ENCODE measurements at places on chromosomes 13 and 19.
A peak's percentile ranks its signal among the peaks of the same experiment; 100 is the strongest.

- no peak for DNase-seq
- no peaks in the 10 kb centered on the region for H3K27me3 ChIP-seq
- no peak overlapping the region for H3K27ac ChIP-seq
- H3K4me1 ChIP-seq, result peaks cover 14% of the 10 kb centered on the region
- peaks cover 2% of the 10 kb centered on the region for H3K36me3 ChIP-seq
- no peak overlapping the region for H3K4me3 ChIP-seq
Observed at GRCh38 chr13:32087955-32088747, 56.6 kb downstream of the FRY start.

GRCh38 chr19:30490760-30491159 is 118.6 kb downstream of the ZNF536 start:
- no peaks in the 10 kb centered on the region for H3K36me3 ChIP-seq
- H3K27ac ChIP-seq, result no peak overlapping the region
- H3K27me3 ChIP-seq, result peaks cover 40% of the 10 kb centered on the region

- H3K27ac ChIP-seq, result peak overlapping the region; percentile 91
- peaks cover 33% of the 10 kb centered on the region for H3K36me3 ChIP-seq
- DNase-seq, result no peak
- peaks cover 96% of the 10 kb centered on the region for H3K4me1 ChIP-seq
Observed at GRCh38 chr19:11165486-11166030, 10.0 kb upstream of the SPC24 start.

DNA sequence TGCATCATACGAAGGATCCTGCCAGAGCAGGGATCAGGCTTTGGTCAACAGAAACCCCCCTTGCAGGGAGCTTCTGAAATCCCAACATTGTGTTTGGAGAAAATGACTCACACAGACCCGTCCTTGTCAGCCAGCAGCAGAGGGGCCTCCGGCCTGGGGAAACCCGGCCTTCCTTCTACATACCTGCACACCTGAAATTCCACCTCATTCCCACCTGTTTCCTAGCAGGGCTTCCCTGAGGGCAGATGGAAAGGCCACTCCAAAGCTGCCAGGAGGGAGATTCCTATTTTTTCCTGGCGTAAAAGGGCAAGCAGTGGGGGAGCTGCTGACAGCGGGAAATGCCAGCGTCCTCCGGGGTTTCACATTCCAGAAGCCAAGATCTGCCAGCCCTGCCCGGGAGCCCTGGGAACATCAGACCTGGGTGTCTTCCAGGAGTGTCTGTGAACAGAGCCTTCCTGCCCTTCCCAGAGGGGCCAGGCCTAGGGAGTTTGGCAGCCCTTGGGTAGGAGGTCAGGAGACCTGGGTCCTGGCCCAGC is 3.0 kb upstream of the IGFL1 start:
- no peak overlapping the region for H3K27ac ChIP-seq
- no peak overlapping the region for H3K4me3 ChIP-seq
- no peak for DNase-seq
- no peaks in the 10 kb centered on the region for H3K36me3 ChIP-seq
- no peaks in the 10 kb centered on the region for H3K27me3 ChIP-seq
- H3K4me1 ChIP-seq, result no peaks in the 10 kb centered on the region

DNA sequence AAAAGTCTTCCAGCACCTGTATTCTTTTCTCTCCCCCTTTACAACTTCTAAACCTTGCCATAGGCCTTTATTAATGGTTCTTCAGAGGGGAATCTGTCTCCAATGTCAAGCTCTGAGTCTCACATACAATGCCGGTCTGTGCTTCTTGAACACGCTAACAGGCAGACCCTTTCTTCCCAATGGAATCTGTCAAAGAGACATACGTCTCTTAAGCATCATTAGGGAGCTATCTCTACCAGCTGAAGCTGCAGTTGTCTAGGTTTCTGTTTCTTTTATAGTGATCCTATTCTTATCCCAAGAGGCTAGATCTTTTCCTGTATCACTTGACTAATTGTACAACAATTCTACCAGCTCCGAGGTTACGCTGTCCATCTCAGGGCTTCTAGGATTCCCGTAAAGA is 560.8 kb upstream of the NBEA start:
- no peak overlapping the region for H3K4me3 ChIP-seq
- H3K27me3 ChIP-seq, result no peaks in the 10 kb centered on the region
- no peak for DNase-seq
- no peaks in the 10 kb centered on the region for H3K36me3 ChIP-seq

- H3K36me3 ChIP-seq, result no peaks in the 10 kb centered on the region
- no peaks in the 10 kb centered on the region for H3K4me1 ChIP-seq
- no peak overlapping the region for H3K27ac ChIP-seq
- no peaks in the 10 kb centered on the region for H3K27me3 ChIP-seq
Observed at GRCh38 chr19:33438987-33439781, 65.7 kb downstream of the CEBPG start.

DNA sequence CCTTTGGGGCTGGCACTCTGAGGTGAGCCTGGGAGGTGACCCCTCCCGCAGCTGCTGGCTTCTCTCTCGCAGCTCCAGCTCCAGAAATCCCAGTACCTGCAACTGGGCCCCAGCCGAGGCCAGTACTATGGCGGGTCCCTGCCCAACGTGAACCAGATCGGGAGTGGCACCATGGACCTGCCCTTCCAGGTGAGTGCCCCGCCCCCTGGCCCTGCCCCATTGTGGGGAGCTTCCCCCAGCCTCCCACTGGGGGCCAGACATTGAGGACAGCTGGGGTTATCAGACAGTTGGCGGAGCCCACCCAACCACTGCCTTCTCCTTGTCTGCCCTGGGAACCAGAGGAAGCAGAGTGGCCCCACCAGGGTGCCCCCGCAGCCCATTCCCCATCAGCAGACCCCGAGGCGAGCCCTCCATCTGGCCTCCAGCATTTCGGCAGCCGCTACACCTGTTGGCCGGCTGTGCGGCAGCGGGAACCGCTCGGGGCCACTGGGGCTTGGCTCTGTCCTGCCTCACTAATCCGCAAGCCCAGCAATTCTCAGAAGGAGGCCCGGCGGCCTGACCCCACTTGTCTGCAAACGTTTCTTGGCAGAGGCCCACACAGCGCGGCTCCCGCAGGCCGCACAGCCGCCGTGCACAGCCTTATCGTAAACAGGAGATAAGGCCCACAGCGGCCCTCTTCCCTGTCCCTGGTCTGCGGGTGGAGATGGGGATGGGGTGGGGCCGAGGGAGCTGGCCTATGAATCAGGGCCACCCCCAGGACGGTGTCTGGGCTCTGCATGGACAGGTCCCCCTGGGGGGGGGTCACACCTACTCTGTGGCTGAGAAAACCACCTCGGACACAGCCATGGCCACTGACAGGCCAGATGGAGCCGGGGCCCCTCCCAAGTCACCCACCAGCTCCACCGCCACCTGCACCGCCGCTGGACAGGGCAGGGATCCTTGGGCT is 48.0 kb downstream of the COMP start:
- H3K4me3 ChIP-seq, result no peak overlapping the region
- peaks cover 45% of the 10 kb centered on the region for H3K4me1 ChIP-seq
- no peak overlapping the region for H3K27ac ChIP-seq
- H3K27me3 ChIP-seq, result no peaks in the 10 kb centered on the region

- no peak overlapping the region for H3K27ac ChIP-seq
- no peaks in the 10 kb centered on the region for H3K36me3 ChIP-seq
- H3K4me1 ChIP-seq, result peaks cover 9% of the 10 kb centered on the region
- H3K4me3 ChIP-seq, result no peak overlapping the region
- no peak for DNase-seq
- no peaks in the 10 kb centered on the region for H3K27me3 ChIP-seq
Observed at GRCh38 chr19:33734913-33735312, 61.8 kb upstream of the KCTD15 start.

DNA sequence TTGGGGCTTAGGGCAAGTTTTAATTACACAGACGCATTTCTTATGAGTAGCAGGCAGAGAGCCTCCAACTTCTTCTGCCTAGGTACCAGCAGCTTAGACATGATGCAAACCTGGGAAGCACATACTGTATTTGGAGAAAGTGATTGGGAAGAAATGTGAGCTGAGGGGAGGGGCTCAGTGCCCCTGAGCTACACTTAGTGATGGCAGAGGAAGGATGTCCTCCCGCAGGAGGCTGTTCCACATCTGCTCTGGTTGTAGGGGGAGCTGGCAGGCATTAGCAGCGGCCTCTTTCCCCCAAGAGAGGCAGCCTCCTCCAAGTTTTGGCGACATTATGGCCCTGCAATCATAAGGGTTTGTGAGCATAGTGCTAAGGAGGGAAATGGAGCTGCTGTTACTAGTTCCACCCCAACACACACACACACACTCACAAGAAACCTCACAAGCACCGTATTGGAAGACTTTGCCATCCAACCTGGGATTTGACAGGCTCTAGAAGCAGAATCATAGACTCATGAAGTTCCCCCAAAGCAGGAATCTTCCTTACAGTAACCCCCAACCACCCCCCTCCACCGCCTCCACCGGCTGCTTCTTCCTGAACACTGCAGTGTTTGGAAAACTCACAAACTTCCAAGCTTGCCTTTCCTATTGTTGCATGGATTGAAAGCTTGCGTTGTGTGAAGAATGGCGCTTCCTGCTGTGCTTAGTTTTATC is 3.3 kb downstream of the ALOX5AP start:
- H3K4me1 ChIP-seq, result peaks cover 8% of the 10 kb centered on the region
- H3K27me3 ChIP-seq, result no peaks in the 10 kb centered on the region
- H3K36me3 ChIP-seq, result no peaks in the 10 kb centered on the region
- no peak overlapping the region for H3K27ac ChIP-seq
- no peak overlapping the region for H3K4me3 ChIP-seq
- no peak for DNase-seq

GRCh38 chr19:13260883-13261653 is 110.9 kb downstream of the IER2 start:
- peaks cover 9% of the 10 kb centered on the region for H3K4me1 ChIP-seq
- no peaks in the 10 kb centered on the region for H3K27me3 ChIP-seq

DNA sequence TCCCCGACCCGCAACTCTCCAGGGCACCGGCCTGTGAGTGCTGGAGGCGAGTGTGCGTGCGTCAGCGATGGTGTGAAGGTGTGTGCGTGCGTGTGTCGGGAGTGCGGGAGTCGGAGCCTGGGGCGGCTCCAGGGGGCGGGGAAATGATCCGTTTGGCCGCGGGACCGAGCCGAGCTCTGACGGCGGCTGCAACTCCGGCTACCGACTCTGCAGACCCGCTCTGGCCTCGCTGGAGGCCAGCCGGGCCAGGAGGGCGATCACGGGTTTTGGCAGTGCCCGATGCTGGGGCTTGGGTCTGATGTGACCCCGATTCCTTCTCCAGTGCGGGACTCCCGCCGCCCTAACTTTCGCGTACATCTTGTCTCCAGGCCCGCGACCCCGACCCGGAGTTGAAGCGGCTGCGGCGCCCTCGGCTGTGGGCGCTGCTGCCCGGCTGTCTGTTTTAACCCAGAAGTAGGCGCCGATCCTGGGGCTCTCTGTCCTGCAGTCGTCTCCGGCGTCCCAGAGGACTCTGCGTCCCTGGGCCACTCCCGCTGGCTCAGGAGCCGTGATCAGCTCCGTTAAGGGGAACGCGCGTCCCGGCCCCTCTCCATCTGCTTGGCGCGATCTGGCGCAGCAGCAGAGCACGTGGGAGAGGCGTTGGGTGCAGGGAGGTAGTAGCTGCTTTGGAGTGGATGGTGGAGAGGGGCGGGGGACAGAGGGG is 1.2 kb downstream of the CHST8 start:
- H3K36me3 ChIP-seq, result no peaks in the 10 kb centered on the region
- H3K4me3 ChIP-seq, result peak overlapping the region; percentile 48
- H3K4me1 ChIP-seq, result peaks cover 26% of the 10 kb centered on the region
- no peak for DNase-seq
- peaks cover 28% of the 10 kb centered on the region for H3K27me3 ChIP-seq
- H3K27ac ChIP-seq, result no peak overlapping the region

DNA sequence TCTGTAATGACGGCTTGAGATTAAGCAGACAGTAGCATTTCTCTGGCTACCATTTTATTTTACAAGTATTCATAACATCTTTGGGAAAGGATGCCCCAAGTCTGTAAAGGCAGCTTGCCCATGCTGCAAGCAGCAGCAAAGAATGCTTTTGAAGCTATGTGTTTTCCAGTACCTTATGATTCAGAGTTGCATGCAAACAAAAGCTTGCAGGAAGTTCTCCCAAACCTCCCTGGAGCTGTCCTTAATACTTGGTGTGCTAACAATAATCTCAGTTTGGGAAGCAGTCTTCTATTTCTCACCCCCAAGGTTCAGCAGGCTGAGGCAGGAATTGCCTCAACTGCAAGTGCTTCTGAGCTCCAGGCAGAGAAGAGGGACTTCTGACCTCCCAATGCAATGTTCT is 60.8 kb downstream of the CCNA1 start:
- H3K27ac ChIP-seq, result no peak overlapping the region
- no peaks in the 10 kb centered on the region for H3K27me3 ChIP-seq
- H3K4me3 ChIP-seq, result no peak overlapping the region
- no peaks in the 10 kb centered on the region for H3K4me1 ChIP-seq
- no peak for DNase-seq

- H3K27me3 ChIP-seq, result no peaks in the 10 kb centered on the region
- DNase-seq, result peak; percentile 81
- no peaks in the 10 kb centered on the region for H3K36me3 ChIP-seq
Observed at GRCh38 chr19:54245936-54246335, 3.3 kb upstream of the LILRA6 start.

- peak overlapping the region; percentile 51 for H3K4me3 ChIP-seq
- no peak for DNase-seq
- peaks cover 21% of the 10 kb centered on the region for H3K4me1 ChIP-seq
- H3K27ac ChIP-seq, result peak overlapping the region; percentile 59
- H3K27me3 ChIP-seq, result peaks cover 18% of the 10 kb centered on the region
Observed at GRCh38 chr19:42176990-42177685, 40.3 kb downstream of the DEDD2 start.

GRCh38 chr19:34173193-34173956 is 1.1 kb downstream of the LSM14A start:
- no peak for DNase-seq
- H3K27me3 ChIP-seq, result no peaks in the 10 kb centered on the region
- H3K4me3 ChIP-seq, result peak overlapping the region; percentile 89
- peaks cover 62% of the 10 kb centered on the region for H3K4me1 ChIP-seq
- peak overlapping the region; percentile 99 for H3K27ac ChIP-seq

GRCh38 chr19:33302974-33303790 is 848 bp upstream of the CEBPA start:
- peak overlapping the region; percentile 78 for H3K4me3 ChIP-seq
- peak overlapping the region; percentile 94 for H3K27ac ChIP-seq
- no peaks in the 10 kb centered on the region for H3K27me3 ChIP-seq

DNA sequence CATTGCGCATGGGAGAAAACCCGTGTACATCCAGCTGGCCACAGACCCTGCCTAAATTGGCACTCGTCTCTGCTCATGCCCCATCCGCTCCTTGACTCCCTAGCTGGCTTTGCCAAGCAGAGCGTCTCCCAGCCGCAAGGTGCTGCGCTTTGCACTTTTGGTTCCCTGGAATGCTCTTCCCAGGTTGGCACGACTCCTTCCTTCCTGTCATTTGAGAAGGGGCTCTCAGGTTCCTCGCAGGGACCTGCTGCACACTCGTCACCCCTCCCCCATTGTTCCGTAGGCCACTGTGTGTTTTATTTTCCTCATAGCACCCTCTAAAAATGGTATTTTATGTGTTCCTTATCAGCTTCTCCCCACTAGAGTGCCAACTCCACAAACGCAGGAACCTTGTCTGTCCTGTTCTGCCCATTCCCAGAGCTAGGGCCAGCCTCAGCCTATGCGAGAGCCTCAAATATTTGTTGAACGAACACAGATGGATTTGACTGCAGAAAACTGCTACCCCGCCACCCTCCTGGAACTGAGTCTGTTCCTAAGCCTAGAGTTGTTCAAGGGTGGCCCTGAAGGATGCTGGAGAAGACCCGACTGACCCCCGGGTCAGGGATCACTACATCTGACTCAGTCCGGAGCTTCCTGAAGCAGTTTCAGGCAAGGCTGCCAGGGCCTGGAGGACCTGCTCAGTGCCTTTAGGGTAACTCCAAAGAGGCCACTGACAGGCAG is 8.4 kb upstream of the CEBPA start:
- DNase-seq, result no peak
- no peak overlapping the region for H3K27ac ChIP-seq
- H3K4me1 ChIP-seq, result no peaks in the 10 kb centered on the region
